ENCODE measurements at places on chromosomes 1 and 21.

DNA sequence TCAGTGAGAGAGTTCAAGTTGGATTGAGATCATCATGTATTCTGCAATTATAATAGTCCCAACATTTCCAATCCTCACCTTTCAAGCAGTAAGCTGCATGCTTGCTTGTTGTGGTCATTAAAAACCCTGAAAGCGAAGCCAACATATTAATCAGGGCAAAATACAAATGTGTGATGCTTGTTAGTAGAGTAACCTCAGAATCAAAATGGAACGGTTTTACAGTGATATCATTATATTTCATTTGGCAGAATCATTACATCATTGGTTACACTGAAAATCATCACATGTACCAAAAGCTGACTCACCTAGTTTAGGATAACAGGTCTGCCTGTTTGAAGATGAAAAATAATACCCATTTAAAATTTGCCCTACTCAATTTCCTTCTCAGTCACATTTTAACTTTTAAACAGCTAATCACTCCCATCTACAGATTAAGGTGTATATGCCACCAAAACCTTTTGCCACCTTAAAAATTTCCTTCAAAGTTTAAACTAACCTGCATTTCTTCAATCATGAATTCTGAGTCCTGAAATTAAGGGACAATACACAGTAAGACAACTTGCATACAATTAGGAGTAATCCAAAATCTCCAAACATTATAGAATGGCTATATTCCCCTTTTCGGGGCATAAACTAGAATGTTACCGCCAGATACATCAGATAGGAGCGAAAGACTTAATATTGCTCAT lies 3.5 kb downstream of the GAS5 start:
- DNase-seq = no peak

GRCh38 chr21:42346441-42346840 lies 4.4 kb downstream of the TFF2 start:
- DNase-seq = no peak

GRCh38 chr1:118717893-118718292 lies 270.2 kb downstream of the TBX15 start:
- no peak for DNase-seq

DNA sequence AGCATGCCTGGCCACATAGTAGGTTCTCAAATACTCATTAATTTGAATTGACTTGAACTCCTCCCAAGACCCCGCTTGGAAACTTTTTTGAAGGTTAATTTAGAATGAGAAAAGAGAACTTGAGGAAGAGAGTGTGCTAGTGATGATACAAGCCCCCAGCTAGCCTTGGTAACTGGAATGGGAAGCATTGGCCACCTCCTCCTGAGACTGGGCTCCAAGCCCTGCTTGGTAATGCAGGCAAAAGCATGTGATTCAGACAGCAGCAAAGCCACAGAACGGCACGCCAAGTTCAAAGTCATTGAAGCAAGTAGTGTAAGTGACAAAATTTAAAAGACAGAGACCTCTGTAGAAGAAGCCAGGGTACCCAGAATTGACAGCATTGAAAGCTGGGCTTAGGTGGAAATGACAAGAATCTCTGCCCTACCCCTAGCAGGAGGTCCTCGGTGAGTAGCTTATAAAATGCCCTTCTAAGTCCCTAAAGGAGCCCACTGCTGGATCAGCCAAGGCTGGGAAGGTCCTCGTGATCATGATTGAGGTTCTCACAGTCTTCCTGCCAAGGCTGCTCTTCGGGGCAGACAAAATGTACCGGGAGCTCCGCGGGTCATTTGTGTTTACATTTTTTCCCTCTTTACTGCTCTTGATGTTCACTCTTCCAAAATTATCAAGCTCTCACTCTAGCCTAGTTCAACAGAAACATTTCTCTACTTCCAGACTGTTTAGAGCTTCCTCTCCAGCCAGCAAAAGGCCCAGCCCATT lies 99.4 kb downstream of the TSEN15 start:
- no peak for DNase-seq

DNA sequence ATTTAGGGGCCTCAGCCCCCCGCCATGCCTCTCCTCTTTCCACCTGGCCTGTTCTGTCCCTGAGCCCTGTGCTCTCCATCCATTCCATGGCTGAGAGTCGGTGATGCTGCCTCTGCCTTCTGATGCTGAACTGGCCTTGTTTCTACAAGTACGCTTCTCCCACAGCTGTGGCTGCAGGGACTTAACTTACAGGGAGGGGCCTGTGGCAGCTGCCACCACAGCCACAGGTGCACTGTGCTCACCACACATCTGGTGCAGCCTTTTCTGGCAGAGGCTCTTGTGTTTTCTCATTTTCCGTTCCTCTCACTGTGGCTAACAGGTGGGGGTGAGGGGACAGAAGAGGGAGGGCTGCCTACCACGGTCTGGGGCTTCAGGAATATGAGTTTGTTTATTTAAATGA lies 4.2 kb downstream of the FMO1 start:
- DNase-seq = no peak
